Dermis microvascular lymphatic vessel endothelial cell (primary cell): ENCODE measurements at places on chromosomes 12 and 14. TPM values are rescaled to one million over a fixed set of nuclear protein-coding genes. Genes with fewer than 3 reads are reported as not detected.

Gene GSG1
- total RNA-seq = not detected in 2 replicates

DNA sequence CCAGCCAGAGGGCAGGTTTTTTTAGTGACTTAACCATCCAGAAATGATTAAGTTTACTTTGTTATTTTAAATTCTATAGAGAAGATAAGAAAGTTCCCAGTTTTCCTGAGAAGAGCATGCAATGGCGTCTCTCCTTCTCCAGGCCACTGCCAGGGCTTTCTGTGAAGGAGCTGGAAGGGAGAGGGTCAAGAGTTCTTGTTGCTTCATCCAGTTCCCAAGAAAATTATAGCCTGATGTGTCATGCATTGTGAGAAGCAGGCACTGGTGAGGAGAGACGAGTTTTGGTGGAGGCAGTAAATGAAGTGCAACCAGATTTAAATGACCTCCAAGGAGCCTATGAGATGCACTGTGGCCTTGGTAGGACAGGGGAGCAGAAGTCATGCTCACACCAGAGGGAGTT lies 14.2 kb downstream of the ELK3 start:
- DNase-seq = no peak

- DNase-seq = no peak
Measured at GRCh38 chr14:99522457-99522891, 41.3 kb downstream of the CCNK start.

GRCh38 chr14:59294662-59294992 lies 106.2 kb downstream of the DAAM1 start:
- DNase-seq = peak; percentile 31

Gene SERPINA12
- total RNA-seq = not detected in 2 replicates

Gene EXOC3L4
- total RNA-seq = not detected in 2 replicates

DNA sequence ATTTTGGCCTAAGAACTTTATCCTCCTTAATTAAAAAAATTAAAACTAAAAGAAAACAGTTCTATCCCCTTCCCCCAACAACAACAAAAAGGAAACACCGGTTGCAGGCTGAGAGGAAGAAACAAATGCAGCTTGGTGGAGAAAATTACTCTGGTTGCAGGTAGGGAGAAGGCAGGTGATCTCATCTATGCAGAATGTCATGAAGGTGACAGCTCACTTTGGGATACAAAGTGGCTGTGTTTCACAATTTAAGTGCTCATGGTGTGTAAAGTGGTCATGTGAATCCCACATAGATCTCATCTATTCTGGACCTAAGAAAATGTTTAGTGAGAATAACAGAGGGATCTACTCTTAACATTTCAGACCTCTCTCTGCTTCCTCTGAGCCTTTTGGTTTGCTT lies 219.7 kb upstream of the PKP2 start:
- DNase-seq = no peak
